ENCODE measurements at places on chromosomes 13 and 19. TPM values are rescaled to one million over a fixed set of nuclear protein-coding genes. Genes with fewer than 3 reads are reported as not detected.

- no peak for DNase-seq
These were observed 79.8 kb upstream of the TNFSF11 start for GRCh38 chr13:42494157-42494556.

The TNNI3 gene
- 42.1 TPM for total RNA-seq

GRCh38 chr13:52160506-52160905 is 1.1 kb upstream of the NEK3 start:
- no peak for DNase-seq

The CYP2F1 gene
- not detected for total RNA-seq

- no peak for DNase-seq
These were observed 9.1 kb downstream of the LAIR1 start for GRCh38 chr19:54355675-54356074.

- DNase-seq, result no peak
These were observed 25.6 kb downstream of the CARM1 start for GRCh38 chr19:10896851-10897526.

- DNase-seq, result no peak
These were observed 6.8 kb downstream of the ELL start for GRCh38 chr19:18514800-18515682.

- no peak for DNase-seq
These were observed 13.7 kb downstream of the RRAS start for GRCh38 chr19:49626226-49626625.

GRCh38 chr13:93355094-93355493 is 128.5 kb downstream of the GPC6 start:
- DNase-seq, result no peak

DNA sequence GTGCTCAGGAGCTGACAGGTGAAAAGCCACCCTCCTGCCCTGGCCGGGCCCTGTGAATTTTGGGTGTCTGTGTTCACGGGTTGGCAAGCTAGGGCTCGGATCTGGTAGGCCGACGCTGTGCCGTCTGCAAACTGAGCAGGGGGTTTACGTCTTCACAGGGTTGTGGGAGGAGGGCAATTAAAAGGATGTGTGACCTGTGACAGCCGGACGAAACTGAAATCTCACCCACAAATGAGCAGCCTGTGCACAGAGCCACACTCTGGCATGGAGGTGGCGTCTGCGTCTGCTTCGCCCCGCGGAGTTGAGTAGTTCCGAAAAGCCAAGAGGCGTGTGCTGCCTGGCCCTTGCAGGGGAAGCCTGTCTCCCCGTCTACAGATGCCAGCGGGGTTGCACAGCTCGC is 117.3 kb downstream of the KDM4B start:
- DNase-seq, result no peak

GRCh38 chr13:114248011-114248410 is 13.3 kb downstream of the CDC16 start:
- no peak for DNase-seq

- no peak for DNase-seq
These were observed 363.2 kb downstream of the SLITRK6 start for GRCh38 chr13:85436029-85436428.

- no peak for DNase-seq
These were observed 292.1 kb downstream of the DNAJC15 start for GRCh38 chr13:43315522-43315921.

The KLK3 gene
- total RNA-seq, result not detected

- DNase-seq, result no peak
These were observed 145.5 kb downstream of the DLEU7 start for GRCh38 chr13:50697746-50698539.

- no peak for DNase-seq
These were observed 192.7 kb upstream of the MIR17HG start for GRCh38 chr13:91154558-91155353.

The DNAAF3 gene
- 52.8 TPM for total RNA-seq

- no peak for DNase-seq
These were observed 37.8 kb downstream of the BRD4 start for GRCh38 chr19:15294561-15294990.

- DNase-seq, result no peak
These were observed 112.5 kb downstream of the LACC1 start for GRCh38 chr13:43992211-43992610.

The VSTM1 gene
- total RNA-seq, result not detected

The SLITRK5 gene
- total RNA-seq, result not detected
